ENCODE measurements at places on chromosomes 2 and 18. TPM values are rescaled to one million over a fixed set of nuclear protein-coding genes. Genes with fewer than 3 reads are reported as not detected.
A peak's percentile ranks its signal among the peaks of the same experiment; 100 is the strongest.

GRCh38 chr2:47310801-47311560, 92.0 kb upstream of the MSH2 start:
- H3K27me3 ChIP-seq = no peaks in the 10 kb centered on the region
- H3K4me3 ChIP-seq = no peak overlapping the region
- peak overlapping the region; percentile 87 for H3K27ac ChIP-seq
- no peaks in the 10 kb centered on the region for H3K36me3 ChIP-seq
- no peaks in the 10 kb centered on the region for H3K4me1 ChIP-seq
- DNase-seq = peak; percentile 70

B3GNT7 gene
- polyA plus RNA-seq = 0.12 TPM

CHAC2 gene
- polyA plus RNA-seq = 2.9 TPM

GRCh38 chr18:45678850-45679249, 45.1 kb upstream of the SLC14A1 start:
- no peaks in the 10 kb centered on the region for H3K27me3 ChIP-seq
- H3K4me3 ChIP-seq = no peak overlapping the region

DNA sequence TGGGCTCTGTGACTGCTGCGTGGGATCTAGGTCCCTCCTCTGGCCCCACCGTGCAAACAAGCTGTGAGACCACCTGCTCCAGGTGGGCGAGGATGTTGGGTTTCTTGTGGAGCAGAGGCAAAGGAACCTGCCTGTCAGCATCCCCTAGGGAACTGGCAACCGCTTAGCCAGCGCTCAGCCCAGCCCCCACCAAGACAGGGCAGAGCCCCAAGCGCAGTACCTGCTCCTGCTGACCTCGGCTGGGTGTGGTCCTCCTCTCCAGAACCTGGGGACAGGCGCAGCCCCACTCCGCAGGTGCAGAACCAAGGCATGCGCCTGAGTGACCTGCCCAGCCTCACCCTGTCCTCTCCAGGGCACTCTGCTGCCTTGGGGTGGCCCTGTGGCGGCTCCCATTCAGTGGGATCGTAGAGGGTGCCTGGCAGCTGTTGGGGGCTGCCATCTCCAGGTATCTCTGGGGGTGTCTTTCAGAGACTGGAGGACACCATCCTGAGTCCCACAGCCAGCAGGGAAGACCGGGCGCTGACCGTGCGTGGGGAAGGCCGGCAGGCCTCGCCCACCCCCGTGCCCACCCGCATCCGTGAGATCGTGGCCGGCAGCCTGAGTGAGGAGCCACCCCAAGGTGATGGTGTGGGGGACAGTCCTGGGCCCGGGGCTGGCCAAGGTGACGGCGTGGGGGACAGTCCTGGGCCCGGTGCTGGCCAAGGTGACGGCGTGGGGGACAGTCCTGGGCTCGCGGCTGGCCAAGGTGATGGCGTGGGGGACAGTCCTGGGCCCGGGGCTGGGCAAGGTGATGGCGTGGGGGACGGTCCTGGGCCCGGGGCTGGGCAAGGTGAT, 12.3 kb downstream of the CROCC2 start:
- peak; percentile 18 for DNase-seq
- no peak overlapping the region for H3K4me3 ChIP-seq
- no peaks in the 10 kb centered on the region for H3K27me3 ChIP-seq
- H3K4me1 ChIP-seq = peaks cover 48% of the 10 kb centered on the region

DNA sequence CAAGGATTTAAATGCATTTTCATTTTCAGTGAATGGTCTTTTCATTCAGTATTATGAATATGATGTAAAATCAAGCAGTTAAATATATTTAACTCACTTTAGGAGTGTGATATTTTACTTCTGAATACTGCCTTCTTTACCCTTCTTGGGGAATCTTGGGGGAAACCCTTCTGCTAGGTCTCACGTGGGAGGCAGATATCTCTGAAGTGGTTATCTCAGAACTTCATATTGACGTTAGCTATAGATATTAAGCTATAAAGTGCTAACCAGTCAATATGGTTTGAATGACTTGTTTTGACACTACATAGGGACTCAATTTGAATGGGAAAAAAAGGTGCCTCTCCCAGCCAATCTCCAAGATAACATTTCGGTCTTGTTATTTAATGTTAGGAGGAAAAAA, 9.8 kb downstream of the REL start:
- H3K4me1 ChIP-seq = no peaks in the 10 kb centered on the region
- H3K27ac ChIP-seq = no peak overlapping the region
- no peak for DNase-seq
- H3K4me3 ChIP-seq = no peak overlapping the region

MAB21L4 gene
- not detected for polyA plus RNA-seq

All from SK-N-SH (cell line).